ENCODE measurements at places on chromosomes 13 and 19. TPM values are rescaled to one million over a fixed set of nuclear protein-coding genes. Genes with fewer than 3 reads are reported as not detected.
A peak's percentile ranks its signal among the peaks of the same experiment; 100 is the strongest.

DNA sequence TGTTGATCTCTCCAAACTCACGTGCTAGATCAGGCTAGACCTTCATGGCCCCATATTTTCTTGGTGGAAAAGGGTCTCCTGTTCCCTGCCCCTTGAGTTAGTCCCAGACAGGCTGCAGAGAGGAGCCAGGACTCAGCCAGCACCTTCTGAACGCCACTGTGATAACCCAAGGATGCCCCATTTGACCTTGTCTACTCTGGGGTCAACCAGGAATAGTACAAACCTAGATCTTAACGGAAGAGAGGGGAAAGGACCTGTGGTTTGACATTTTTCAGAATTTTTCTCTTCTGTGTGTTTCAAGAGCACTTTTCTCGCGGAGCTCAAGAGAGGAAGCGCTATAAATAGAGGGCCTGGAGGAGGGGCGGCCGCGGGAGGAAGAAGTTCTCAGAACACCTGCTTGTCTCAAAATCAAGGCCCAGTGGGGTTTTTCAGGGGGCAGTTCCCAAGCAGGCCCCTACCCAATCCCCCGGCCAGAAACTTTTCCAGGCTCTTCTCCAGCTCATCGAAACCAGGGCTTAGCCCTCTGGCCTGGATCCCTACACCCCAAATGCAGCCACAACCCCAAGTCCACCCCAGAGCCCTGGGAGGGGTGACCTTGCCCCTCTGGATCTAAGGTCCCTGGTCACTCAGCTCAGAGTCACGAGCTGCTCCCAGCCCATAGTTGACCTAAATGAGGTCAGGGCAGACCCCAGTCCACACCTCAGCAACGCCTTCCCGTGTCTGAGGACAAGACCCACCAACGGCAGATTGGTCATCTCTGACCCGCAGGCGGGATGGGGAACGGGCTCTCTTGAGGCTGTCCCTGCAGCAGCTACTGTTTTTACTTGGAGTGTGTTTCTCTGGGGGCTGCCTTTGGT is 75.6 kb upstream of the TM9SF2 start:
- no peak overlapping the region for H3K4me3 ChIP-seq
- H3K27me3 ChIP-seq, result no peaks in the 10 kb centered on the region
- H3K27ac ChIP-seq, result no peak overlapping the region

DNA sequence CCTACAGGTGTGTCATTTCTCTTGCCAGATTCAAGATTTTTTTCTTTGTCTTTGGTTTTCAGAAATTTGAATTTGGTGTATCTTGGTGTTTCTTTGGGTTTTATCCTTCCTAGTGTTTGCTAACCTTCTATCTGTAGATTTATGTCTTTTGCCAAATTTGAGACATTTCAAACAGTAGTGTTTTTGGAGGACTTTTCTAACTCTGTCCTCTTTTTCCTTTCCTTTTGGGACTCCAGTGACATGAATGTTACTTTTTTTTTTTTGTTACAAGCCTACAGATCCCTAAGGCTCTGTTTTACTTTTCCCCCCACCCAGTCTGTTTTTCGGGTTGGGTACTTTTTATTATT is 58.8 kb downstream of the ZMYM2 start:
- DNase-seq, result no peak
- H3K4me1 ChIP-seq, result peaks cover 3% of the 10 kb centered on the region
- H3K27ac ChIP-seq, result no peak overlapping the region
- no peaks in the 10 kb centered on the region for H3K27me3 ChIP-seq
- peaks cover 94% of the 10 kb centered on the region for H3K36me3 ChIP-seq
- H3K4me3 ChIP-seq, result no peak overlapping the region

- H3K4me1 ChIP-seq, result no peaks in the 10 kb centered on the region
- no peaks in the 10 kb centered on the region for H3K27me3 ChIP-seq
- H3K27ac ChIP-seq, result no peak overlapping the region
- H3K36me3 ChIP-seq, result no peaks in the 10 kb centered on the region
- no peak overlapping the region for H3K4me3 ChIP-seq
Measured at GRCh38 chr19:29908963-29909944, 32.8 kb upstream of the URI1 start.

GRCh38 chr13:77715233-77715891 is 17.9 kb downstream of the SLAIN1 start:
- H3K27ac ChIP-seq, result no peak overlapping the region
- no peaks in the 10 kb centered on the region for H3K4me1 ChIP-seq
- no peak for DNase-seq
- H3K4me3 ChIP-seq, result no peak overlapping the region
- no peaks in the 10 kb centered on the region for H3K27me3 ChIP-seq
- H3K36me3 ChIP-seq, result no peaks in the 10 kb centered on the region

DNA sequence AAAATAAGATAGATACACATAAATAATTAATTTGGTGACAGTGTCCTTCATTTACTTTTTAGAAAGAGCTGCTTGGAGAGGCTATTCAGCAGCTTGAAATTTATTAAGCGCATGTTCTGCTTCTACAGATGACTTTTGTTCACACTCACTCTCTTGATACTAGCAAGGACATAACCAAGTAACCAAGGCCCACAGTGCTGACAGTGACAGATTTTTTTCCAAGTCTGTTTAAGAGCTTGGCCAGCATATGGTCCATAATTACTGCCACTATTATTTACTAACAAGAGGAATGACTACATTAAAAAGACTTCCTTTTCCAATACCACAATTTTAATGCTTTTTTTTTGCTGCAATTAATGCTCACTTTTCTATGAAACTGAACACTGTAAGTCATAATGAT is 673.7 kb upstream of the MIR17HG start:
- no peaks in the 10 kb centered on the region for H3K27me3 ChIP-seq
- H3K36me3 ChIP-seq, result no peaks in the 10 kb centered on the region
- H3K4me1 ChIP-seq, result no peaks in the 10 kb centered on the region
- no peak overlapping the region for H3K4me3 ChIP-seq
- no peak for DNase-seq
- H3K27ac ChIP-seq, result no peak overlapping the region

DNA sequence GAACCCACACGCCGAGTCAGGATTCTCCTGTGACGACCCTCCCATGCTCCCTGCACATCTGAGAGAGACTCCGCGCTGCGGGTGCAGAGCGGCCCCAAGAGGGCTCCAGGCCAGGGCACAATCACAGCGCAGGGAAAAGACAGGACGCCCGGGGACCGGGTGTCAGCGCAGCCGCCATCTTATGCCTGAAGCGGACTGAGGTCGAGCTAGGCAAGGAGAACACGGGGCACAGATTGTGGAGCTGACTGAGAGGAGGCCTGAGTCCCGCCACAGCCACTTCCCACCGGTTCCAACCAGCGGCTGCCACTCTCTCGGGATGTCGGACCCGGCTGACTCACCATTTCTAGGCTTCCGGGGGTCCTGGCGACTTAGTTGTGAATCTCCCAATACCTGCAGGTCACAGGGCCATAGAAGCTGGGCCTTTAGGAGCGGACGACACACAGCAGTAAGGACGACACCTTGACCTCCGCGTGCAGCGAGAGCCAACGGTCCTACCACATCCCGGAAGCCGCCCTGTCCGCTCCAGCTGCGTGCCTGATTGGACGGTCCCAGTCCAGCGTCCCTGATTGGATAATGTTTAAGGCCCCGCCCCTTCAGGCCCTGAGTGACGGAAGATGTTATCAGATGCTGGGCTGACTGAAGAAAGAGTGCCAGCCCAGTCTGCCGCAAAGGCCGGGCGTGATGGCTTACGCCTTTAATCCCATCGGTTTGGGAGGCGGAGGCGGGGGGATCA is at the start of gene ZNF728:
ZNF728 (minus strand) TSS at position 487 of the 733 bp plus-strand sequence; CDS start at position 341, 146 bp downstream.
- H3K27ac ChIP-seq, result no peak within 1 kb of the TSS
- H3K27me3 ChIP-seq, result no peaks in the 10 kb centered on the region
- no peaks in the 10 kb centered on the region for H3K4me1 ChIP-seq
- peak; percentile 29 for DNase-seq
- no peaks in the 10 kb centered on the region for H3K36me3 ChIP-seq
- H3K4me3 ChIP-seq, result no peak within 1 kb of the TSS

GRCh38 chr19:45765702-45766295 is 3.3 kb downstream of the SIX5 start:
- H3K4me1 ChIP-seq, result peaks cover 45% of the 10 kb centered on the region
- peak overlapping the region; percentile 95 for H3K27ac ChIP-seq
- no peaks in the 10 kb centered on the region for H3K36me3 ChIP-seq
- H3K27me3 ChIP-seq, result no peaks in the 10 kb centered on the region
- H3K4me3 ChIP-seq, result no peak overlapping the region

DNA sequence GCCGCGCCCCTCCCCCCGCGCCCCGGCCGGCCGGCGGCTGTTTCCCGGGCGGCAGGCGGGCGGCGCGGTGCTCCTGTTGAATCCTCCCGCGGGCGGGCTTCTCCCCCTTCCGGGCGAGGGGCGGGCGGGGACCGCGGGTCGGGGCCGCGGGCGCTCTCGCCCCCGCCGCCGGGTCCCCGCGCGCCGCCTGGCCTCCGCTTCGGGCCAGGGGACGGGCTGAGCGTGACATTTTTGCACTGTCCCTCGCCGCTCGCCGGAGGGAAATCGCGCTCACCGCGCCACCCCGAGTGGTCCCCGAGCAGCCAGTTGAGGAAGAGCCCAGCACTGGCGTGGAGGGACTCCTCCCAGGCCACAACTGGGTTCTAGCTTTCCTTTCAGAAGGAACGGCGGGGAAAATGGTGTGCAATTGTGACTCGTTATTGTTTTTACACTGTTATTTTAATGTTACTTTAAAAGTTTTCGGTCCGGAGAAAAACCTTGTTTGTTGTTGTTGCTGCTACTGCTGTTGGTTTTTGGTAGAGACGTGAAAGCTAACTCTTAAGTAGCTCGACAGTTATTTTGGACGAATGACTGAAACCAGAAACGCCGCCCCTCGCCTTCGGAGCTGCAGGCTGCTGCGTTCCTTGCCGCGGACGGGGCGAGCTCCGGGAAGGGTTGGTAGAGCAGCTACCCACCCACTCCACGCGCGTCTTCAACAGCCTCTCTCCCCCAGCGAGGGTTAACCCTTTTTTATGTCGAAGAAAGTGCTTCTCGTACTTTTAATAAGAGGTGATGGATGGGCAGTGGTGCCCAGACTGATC is 959 bp downstream of the PDS5B start:
- peak overlapping the region; percentile 68 for H3K4me3 ChIP-seq
- peak overlapping the region; percentile 98 for H3K27ac ChIP-seq
- peaks cover 49% of the 10 kb centered on the region for H3K4me1 ChIP-seq
- H3K27me3 ChIP-seq, result no peaks in the 10 kb centered on the region
- DNase-seq, result peak; percentile 59

- DNase-seq, result no peak
- no peaks in the 10 kb centered on the region for H3K4me1 ChIP-seq
- no peak overlapping the region for H3K27ac ChIP-seq
Measured at GRCh38 chr19:1729568-1729925, 23.8 kb upstream of the ONECUT3 start.

DNA sequence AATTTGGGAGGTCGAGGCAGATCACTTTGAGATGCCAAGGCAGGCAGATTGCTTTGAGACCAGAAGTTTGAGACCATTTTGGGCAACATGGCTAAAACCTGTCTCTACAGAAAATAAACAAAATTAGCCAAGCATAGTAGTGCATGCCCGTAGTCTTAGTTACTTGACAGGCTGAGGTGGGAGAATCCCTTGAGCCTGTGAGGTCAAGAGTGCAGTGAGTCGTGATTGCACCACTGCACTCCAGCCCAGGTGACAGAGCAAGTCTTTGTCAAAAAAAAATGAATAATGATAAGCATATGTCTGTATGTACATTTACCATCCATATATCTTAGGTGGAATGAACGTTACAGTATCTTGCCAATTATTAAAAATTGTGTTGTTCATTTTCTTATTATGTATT is 2447.7 kb downstream of the PCDH9 start:
- H3K4me1 ChIP-seq, result no peaks in the 10 kb centered on the region
- H3K4me3 ChIP-seq, result no peak overlapping the region
- no peak overlapping the region for H3K27ac ChIP-seq
- H3K36me3 ChIP-seq, result no peaks in the 10 kb centered on the region
- H3K27me3 ChIP-seq, result no peaks in the 10 kb centered on the region

GRCh38 chr13:25178070-25178469 is 6.0 kb upstream of the AMER2 start:
- no peaks in the 10 kb centered on the region for H3K36me3 ChIP-seq
- no peak overlapping the region for H3K27ac ChIP-seq
- H3K4me3 ChIP-seq, result no peak overlapping the region

GRCh38 chr13:75368167-75368566 is 113.8 kb downstream of the TBC1D4 start:
- H3K4me1 ChIP-seq, result peaks cover 27% of the 10 kb centered on the region
- H3K27me3 ChIP-seq, result no peaks in the 10 kb centered on the region
- no peak overlapping the region for H3K4me3 ChIP-seq
- H3K36me3 ChIP-seq, result no peaks in the 10 kb centered on the region

CYP4F8 gene
- not detected for total RNA-seq

FCGBP gene
- total RNA-seq, result 79.5 TPM

SPTBN4 gene
- total RNA-seq, result 20.3 TPM

ICAM4 gene
- not detected for total RNA-seq

RANBP3 gene
- 79.5 TPM for total RNA-seq

Data from tibial nerve (tissue), 4 donors.